ENCODE measurements at places on chromosomes 6 and 20.
A peak's percentile ranks its signal among the peaks of the same experiment; 100 is the strongest.

- DNase-seq = no peak
These were observed 31.2 kb downstream of the HLA-E start for GRCh38 chr6:30520522-30520921.

- no peak for DNase-seq
These were observed 127.2 kb downstream of the PAX1 start for GRCh38 chr20:21832442-21833385.

GRCh38 chr20:59499863-59500262 is 104.5 kb upstream of the PHACTR3 start:
- no peak for DNase-seq

DNA sequence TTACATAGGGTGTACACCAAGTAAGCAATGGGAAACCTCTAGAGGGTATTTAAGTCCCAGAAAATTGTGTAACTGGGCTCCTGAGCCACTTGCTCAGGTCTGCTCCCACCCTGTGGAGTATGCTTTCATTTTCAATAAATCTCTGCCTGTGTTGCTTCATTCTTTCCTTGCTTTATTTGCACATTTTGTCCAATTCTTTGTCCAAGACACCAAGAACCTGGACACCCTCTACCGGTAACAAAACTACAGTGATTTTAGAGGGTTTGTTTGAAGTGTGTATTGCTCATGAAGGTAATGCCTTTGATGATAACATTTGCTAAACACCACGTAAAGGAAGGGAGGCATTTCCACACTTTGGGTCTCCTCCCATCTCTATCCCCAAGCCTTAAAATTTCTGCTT is 46.2 kb downstream of the MYB start:
- DNase-seq = no peak

- DNase-seq = no peak
These were observed 2.1 kb upstream of the TNFAIP3 start for GRCh38 chr6:137864812-137865508.

- DNase-seq = no peak
These were observed 26.1 kb upstream of the KLHL31 start for GRCh38 chr6:53691667-53692133.

DNA sequence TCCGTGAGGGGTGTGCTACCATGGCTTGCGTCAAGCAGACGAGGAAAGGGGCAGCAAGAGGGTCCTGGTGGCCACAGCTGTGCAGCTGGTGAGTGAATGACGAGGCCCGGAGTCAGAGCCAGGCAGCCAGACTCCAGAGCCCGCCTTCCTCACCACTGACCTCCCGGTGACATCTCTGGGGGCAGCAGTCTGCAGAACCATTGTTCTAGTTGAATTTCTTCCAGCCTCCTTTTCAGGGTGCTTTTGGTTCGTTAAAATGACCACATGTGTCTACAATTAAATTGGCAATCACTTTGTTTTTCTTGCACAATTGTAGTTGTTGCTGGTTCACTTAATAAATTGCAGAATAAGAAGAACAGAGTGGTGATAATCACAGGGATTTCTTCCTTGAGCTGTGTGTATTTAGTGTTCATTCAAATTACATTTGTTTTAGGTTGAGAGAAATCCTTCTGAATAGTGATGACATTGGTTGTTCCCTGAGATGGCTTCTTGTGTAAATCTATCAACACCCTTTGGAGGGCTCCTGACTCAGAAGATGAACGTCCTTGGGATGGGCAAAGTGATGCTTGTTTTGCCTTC is 96.4 kb downstream of the TULP4 start:
- DNase-seq = no peak

DNA sequence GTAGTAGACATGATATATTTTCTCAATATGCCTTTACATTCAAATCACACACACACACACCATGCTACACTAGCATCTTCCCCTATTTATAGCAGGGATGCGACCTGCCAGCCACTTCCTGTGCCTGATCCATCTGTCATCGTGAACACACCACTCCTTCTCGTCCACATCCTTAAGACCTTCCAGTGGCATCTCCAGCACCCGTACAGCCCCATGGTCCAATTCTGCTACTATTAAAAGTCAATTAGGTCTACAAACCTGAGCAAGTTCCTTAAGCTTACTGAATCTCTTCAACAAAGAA is 54.5 kb downstream of the KIF16B start:
- no peak for DNase-seq

DNA sequence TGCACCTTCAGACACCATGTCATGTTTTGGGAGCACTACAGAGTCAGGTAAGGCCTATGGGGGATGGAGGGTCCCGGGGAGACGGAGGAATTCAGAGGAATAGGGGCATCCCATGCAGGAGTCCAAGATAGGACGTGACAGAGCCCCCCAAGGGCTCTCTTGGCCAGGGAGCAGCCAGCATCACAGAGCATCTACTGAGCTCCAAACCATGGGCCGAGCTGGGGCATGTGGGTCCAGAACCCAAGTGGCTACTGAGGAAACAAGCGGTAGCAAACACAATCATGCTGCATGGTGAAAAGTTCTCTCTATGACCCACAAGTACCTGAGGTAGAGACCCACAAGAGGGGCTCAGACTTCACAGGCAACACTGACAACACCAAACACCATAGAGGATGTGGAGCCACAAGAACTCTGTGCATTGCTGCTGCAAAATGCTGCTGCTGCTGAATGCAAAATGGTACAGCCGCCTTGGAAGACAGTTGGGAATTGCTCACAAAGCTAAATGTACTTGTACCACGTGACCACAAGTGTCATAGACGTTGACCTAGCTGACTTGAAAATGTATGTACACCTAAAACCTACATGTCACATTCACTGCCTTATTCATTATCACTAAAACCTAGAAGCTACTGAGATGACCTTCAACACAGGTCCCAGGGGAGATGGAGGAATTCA is 33.4 kb upstream of the MAS1L start:
- DNase-seq = no peak

GRCh38 chr6:105352037-105352617 is 50.8 kb downstream of the PREP start:
- DNase-seq = no peak

- DNase-seq = no peak
These were observed 258.8 kb downstream of the ARHGAP18 start for GRCh38 chr6:129451187-129451586.

DNA sequence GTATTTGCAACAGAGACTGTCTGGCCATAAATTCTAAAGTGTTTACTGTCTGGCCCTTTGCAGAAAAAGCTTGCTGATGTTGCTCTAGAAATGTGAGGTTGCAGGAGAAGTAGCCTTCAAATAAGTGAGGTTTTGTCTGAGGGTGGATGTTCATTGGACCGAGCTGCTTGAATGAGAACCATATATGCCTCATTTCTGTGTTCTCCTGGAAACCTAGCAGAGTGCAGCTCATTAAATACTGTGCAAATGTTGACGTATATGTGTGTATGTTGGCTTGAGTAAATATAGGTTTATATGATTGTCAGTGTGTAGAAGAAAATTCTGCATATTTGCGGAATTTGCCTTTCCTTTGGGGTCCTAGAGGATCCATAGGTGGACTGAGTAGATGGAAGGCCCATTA is 39.0 kb downstream of the CHMP4B start:
- no peak for DNase-seq

DNA sequence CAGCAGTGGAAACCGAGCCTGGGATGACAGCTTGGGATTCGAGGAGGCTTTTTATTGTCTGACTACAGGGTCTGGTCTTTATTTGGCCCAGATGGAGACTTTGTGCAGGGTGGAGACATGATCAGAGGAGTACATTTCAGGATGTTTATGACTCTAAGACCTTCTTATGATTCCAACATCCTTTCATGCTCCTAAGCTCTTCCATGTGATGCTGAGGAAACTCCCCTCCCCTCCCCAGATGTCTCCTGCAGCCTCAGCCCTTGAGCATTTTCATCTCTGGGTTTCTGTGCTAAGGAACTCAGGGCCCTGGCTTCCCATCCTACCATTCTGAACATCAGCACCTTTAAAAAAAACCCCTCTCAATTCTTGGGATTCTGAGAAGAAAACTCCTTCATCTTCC is 186.6 kb downstream of the SOX4 start:
- DNase-seq = no peak

DNA sequence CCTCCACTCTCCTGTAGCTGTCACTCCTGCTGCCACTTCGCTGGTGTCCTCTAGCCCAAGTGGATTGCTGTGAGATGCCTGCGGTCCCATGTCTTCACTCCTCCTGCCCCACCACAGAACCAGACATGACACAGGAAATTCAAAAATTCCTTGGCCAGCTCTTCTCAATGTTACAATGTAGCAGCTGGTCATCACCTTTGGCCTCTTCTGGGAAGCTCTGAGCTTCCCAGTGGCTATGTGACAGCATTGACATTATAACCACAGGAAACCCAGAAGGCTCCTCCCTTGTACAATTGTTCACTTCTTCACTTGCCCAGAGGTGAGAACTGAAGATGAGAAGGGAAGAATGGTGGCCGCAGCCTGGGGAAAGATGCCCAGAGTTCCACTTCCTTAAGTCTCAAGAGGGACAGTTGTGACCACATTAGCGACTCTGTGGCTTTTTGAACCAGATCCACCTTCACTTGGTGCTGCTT is 76.1 kb upstream of the NAA20 start:
- no peak for DNase-seq

- peak; percentile 32 for DNase-seq
These were observed 124.5 kb downstream of the MRPL14 start for GRCh38 chr6:44002593-44003344.

GRCh38 chr6:47567586-47567985 is 90.0 kb downstream of the CD2AP start:
- no peak for DNase-seq

- no peak for DNase-seq
These were observed 757.0 kb downstream of the PTPRT start for GRCh38 chr20:42432496-42433334.

GRCh38 chr20:3794701-3795420 is 1.2 kb upstream of the CDC25B start:
- DNase-seq = no peak

GRCh38 chr6:30998785-30999184 is 11.5 kb upstream of the MUC22 start:
- DNase-seq = no peak

DNA sequence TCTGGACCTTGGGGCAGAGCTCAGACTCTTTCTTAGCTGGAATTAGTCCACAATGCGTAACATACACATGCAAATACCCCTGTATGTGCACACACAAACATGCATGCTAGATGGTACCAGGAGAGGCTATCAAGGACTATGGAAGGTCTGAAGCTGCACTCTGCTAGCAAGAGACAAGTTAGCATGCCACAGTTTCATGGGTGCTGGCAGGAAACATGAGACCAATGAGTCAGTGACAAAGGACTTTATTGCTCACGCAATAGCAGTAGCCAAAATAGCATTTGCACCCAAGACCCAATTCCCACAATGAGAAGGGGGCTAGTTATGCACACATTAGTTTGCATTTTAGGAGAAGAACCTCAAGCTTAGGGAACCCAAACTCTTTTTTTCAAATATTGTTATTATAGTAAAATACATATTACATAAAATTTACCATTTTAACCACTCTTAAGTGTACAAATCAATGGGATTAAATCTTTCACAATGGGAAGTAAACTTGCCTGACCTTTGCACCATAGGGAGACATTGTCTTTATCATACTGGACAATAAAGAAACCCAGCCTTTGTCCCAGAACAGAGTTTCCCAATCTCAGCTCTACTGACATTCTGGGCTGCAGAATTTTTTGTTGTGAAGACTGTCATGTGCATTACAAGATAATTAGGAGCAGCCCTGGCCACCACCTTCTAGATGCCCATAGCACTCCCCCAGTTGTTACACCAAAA is 69.1 kb downstream of the NRSN1 start:
- no peak for DNase-seq

DNA sequence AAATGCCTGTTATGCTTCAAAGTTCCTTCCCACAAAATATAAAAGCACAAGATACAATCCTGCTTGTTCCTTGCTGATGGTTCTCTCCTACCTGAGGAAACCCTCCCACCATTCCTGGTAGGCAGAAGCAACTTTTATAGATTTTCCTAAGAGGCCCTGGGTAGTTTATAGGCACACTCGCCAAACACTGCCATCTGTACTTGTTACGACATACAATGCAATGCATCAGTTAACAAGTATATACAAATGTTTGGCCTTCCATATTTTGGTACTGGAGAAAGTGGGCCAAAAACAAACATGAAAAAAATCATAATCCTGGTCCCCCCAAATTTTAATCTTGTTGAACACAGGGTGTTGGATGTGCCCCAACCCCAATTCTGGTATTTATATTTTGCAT is 16.6 kb downstream of the MCM9 start:
- no peak for DNase-seq

- DNase-seq = peak; percentile 60
These were observed 2.0 kb downstream of the EDEM2 start for GRCh38 chr20:35145141-35145564.

DNA sequence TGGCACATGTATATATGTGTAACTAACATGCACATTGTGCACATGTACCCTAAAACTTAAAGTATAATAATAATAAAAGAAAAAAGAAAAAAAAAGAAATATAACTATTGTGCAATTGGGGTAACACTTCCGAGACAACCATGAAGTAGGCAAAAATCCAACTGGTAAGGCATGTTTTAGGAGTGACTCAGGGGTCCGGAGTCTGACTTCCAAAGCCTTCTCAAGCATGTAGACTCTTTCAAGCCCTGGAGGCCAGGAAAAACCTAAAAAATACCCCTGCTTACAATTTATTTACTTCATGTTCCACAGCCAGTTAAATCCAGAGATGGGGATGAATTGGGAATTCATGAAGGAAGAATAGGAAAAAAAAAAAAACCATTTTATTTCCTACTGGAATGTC is 161.3 kb upstream of the PHACTR1 start:
- DNase-seq = no peak

GRCh38 chr6:52992980-52993920 is 1.8 kb downstream of the GSTA4 start:
- no peak for DNase-seq

DNA sequence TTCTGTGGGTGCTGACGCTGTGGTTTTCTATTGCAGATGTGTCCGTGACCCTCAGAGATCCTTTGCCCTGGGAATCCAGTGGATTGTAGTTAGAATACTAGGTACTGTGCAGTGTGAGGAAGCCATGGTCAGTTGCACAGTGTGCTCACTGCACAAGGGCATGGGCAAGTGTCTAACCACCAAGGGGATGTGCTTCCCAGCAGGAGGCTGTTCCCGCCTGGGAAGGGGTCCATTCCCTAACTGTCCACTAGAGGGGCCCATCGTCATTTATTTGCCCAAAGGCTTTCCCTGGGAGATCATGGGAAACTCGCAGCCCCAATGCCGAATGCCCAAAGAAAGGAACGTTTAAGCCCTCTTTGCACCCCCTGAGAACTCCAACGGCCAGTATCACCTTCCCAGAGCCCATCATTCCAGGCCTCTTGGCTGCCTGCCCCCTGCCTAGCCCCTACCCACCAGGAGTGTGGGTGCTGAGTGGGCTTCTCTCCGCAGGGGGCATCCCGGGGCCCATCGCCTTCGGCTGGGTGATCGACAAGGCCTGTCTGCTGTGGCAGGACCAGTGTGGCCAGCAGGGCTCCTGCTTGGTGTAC is 26.2 kb downstream of the SLCO4A1 start:
- DNase-seq = peak; percentile 65

- DNase-seq = no peak
These were observed 58.1 kb downstream of the NOL4L start for GRCh38 chr20:32527052-32527446.

DNA sequence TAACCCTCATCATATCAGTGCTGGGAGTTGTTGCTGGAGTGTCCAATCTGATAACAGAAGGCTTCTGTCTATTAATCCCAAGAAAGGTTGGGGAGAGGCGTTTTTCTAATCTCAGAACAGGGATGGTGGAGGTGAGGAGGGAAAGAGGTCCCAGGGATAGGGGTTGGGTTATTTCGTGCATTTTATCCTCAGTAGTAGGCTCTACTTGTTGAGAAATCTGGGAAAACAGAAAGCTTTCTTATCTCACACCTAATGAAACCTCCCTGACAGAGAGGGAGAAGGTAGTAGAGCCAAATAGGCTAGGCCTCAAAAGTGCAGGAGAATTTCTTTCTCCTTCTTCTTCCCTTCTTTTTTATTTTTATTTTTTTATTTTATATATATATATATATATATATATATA is 281.8 kb upstream of the MAP3K7 start:
- DNase-seq = no peak
